ENCODE measurements at places on chromosomes 12 and 14.

DNA sequence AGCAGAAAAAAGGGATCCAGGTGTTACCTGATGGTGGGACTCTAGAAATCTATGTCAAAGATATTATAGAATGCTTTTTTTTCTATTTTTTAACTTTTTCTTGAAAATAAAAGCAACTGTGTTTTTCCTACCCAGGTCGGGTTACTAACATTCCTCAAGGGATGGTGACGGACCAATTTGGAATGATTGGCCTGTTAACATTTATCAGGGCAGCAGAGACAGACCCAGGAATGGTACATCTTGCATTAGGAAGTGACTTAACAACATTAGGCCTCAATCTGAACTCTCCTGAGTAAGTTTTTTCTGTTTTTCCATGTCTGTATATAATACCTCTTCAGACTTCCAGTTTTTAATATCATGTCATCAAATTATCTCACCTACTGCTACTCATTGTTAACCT lies 27.6 kb upstream of the KCNMB4 start:
- peak; percentile 5 for DNase-seq

- DNase-seq, result no peak
These were observed 623.3 kb downstream of the C12orf50 start for GRCh38 chr12:87405918-87406317.

DNA sequence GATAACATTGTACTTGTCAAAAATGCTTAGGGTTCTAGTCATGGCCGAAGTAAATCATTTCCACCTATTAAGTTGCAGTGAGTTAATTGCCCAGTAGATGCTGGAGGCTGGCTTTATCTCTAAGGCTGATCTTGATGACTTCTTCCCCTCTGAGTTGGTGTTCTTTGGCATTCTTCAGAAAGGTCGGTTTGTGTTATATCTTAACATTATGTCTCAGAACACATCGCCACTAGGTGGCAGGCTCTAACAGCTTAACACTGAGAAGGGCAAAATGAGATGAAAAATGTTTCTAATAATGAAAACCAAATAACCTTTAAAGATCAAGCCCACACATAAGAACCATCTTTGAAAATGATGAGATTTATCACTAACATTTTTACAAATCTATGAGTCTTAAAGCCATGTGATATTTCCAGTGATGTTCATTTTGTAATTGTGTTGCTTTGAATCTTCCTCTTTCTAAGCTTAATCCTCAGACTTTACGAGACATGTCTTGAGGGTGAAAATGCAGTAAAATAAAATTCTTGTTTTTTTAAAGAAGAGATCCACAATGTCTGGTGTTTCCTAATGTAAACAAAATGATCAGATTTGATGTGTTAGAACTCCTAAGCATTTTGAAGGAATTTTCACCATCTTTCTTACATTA lies 28.6 kb downstream of the SUDS3 start:
- peak; percentile 65 for DNase-seq

DNA sequence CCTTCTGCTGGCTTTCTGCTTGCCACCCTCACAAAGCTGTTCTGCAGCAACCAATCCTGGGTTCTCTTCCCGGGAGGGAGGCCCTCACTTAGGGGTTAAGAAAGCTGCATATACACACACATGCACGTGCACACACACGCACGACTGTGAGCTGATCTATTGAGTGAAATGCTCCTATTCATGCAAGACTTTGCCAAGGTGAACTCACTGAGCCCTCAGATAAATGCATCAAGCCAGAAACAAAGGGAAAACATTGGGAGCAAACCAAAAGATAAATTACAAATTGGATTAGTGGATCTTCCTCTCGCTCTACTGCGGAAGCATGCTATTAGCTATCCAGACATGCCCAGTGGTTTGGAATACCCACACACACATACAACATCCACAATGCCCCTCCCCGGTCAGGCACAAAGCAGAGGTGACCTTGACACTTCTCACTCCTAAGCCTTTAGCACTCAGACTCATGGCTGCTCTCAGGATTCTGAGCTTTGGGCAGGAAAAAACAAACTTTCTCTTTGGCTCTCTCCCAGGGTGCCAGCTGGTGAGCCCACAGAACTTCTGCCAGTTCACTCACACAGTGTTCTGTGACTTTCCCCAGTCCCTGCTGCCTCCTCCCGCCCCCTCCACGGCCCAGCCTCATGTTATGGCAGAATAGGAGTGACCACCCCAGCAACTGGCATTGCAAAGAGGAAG lies 320.0 kb downstream of the DPF3 start:
- peak; percentile 79 for DNase-seq

- no peak for DNase-seq
These were observed 41.7 kb upstream of the PTHLH start for GRCh38 chr12:28014196-28014595.

DNA sequence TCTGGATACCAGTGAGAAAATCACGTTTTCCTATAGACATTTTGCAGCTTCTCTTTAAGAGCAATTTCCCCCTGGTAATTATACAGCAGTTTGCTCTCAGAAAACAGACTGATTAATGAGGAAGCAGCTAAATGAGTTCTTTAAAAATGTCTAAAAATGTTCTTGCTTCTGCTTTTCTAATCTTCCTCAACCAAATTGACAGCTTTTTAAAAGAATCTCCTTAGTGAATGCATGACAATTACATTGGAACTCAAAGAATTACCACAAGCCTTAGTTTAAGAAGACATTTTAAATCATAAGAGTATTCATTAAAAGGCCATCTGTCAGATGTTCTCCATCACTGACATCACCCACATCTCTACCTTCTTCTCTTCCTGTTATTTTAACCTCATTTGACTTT lies 135.8 kb upstream of the PLXNC1 start:
- no peak for DNase-seq

DNA sequence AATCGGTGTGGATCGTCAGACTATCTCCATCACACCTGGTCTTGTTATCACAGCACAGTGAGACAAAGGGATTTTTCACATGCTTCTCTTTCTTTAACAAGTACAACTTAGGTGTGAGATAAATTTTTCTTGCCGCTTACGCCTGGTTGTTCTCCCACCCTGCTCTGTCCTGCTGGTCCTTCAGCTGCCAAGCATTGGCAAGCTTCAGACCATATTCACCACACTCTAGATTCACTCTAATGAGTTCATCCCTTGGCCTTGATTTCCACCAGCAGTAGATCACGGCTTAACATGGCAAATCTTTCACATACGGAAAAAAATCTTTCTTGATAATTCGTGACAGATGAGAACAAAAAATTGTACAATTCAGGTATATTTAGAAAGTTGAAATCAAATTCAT lies 33.5 kb downstream of the RHOJ start:
- no peak for DNase-seq

DNA sequence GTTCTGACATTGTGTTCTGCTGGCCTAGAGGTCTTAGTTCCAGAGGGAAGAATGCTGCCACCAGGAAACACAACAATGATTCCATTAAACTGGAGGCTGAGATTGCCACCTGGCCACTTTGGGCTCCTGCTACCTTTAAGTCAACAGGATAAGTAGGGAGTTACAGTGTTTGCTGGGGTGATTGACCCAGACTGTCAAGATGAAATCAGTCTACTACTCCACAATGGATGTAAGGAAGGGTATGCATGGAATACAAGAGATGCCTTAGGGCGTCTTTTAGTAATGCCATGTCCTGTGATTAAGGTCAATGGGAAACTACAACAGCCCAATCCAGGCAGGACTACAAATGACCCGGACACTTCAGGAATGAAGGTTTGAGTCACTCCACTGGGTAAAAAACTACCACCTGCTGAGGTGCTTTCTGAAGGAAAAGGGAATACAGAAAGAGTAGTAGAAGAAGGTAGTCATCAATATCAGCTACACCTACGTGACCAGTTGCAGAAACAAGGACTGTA lies 852.6 kb downstream of the LRFN5 start:
- DNase-seq, result no peak

GRCh38 chr14:102487204-102487577 lies 22.4 kb downstream of the ANKRD9 start:
- DNase-seq, result no peak

DNA sequence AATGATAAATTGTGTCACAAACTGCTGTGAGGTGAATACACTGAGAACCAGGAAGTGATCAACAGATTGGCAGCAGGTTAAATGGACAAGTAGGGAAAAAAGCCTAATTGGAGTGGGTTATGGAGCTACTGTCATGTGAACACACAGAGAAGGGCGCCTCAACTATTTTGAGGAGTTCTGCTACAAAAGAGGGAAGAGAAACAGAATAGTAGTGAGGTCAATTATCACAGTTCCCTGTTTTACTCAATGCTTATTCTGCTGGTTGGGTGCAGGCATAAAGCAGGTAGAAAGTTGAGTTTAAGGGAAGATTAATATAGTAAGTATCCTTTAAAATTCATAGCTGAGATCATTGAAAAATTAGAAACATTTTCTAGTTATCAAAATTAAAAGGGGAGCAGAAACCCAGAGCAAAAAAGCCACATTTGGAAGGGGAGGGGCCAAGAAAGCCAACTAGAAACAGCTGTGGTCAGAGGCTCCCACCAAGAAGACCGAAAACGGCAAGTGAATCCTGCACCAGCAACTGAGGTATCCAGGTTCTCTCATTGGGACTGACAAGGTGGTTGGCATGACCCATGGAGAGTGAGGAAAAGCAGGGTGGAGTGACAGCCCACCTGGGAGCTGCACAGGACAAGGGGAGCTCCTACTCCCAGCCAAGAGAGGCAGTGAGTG lies 105.7 kb downstream of the ZC3H14 start:
- no peak for DNase-seq

DNA sequence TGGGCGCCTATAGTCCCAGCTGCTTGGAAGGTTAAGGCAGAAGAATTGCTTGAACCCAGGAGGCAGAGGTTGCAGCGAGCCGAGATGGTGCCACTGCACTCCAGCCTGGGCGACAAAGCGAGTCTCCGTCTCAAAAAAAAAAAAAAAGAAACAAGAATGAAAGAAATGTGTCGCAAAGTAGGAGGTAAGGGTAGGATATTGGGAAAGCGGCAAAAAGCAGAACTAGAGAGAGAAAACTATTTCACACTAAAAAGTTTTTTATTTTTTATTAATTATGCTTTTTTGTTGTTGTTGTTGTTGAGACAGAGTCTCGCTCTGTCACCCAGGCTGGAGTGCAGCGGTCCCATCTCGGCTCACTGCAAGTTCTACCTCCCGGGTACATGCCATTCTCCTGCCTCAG lies 17.7 kb downstream of the SBNO1 start:
- DNase-seq, result no peak

- peak; percentile 71 for DNase-seq
These were observed 84.7 kb downstream of the GPATCH2L start for GRCh38 chr14:76236172-76237130.

DNA sequence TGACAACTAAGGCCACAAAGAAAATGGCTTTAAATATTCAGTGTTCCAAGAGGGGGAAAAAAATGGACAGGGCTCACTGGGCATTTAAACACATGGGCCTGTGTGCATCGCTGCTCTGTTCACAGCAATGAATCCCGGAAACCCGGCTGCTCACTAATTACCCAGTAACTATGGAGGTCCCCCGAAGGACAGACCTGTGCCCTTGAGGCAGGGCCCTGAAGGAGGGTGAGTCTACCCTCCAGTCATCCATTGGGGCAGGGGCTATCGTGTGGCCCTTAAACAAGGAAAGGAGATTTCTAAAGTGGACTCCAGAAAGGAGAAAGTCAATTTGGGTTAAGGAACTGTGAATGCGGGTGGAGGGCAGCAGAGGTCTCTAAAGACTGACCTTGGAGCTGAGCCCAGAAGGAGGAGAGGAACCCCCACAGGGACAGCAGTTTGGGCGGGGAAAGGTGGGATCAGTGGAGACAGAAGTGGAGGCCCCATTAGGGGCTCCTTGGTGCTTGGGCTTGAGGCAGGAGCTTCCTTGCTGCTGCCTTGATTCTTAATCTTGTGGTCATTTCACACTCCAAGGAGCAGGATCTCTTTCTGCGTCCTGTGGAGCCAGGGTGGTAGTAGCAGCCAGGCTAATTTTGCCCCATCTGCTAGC lies 1.4 kb upstream of the CLMN start:
- no peak for DNase-seq

DNA sequence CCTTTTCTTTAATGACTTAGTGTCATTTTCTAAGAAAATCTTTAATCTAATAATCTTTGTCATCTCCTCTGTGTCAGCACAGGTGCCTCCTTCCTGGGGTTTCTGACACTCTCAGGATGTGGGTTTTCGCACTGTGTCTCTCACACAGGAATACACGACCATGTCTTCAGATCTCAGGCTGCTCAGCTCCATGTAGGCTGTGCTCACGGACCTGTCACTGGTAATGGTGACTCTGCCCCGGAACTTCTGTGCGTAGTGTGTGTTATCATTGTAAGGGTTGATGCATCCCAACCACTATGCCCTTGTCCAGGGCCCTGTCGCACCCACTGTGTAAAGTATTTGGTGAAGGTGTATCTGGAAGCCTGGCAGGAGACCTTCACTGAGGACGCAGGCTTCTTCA lies 647.8 kb downstream of the TMEM121 start:
- no peak for DNase-seq

DNA sequence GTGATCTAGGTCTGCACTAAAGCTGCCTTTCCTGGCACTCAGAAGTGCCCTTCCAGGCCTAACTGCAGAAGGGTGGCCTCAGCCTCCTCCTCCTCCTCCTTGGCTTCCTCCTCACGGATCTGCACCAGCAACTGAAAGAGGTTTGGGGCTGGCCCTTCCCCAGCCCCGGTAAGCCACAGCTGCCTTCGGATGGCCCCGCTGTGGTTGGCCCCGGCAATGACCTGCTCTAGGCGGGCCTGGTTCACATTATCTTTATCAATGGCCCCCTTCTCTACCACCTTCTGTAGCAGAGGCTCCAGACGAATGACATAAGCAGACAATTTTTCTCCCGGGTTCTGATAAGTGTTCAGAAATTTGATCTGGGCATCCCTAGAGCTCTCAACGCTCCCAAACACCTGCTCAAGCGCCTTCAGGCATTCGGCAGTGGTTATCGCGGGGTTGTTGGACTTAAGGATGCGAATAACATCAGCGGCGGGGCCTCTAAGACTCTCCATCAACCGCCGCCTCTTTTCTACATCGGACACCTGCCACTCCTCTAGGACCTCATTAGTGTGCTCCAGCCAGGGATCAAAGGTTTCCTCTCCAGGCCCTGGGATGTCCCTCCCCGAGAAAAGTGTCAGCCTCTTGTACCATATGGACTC lies 1.5 kb downstream of the PNMA1 start:
- peak; percentile 82 for DNase-seq

DNA sequence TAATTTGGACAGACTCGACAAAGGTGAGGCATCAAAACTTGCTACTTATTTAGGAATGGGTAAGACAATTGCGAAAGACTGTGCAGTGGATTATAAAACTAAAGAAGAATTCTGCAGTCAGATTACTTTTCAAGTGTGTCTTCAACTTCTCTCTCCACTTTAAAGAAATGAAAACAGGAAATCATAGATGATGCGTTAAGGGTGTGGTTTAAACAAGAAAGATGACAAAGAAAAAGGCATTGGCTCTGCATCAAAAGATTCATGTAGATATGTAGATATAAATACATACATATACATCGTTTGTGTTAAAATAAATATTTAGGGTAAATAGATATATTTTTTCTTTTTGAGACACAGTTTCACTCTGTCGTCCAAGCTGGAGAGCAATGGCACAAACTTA lies 74.6 kb upstream of the PARP11 start:
- no peak for DNase-seq

All from myocyte (in vitro differentiated cells).